A673 (cell line): ENCODE measurements at places on chromosomes 1 and 21. TPM values are rescaled to one million over a fixed set of nuclear protein-coding genes. Genes with fewer than 3 reads are reported as not detected.

RIPK4 gene
- 16.0 and 17.0 TPM in 2 replicates for total RNA-seq

GJA9 gene
- total RNA-seq, result not detected in 2 replicates

PLA2G2F gene
- not detected in 2 replicates for total RNA-seq

LCE1A gene
- total RNA-seq, result not detected in 2 replicates

PER3 gene
- total RNA-seq, result 4.1 and 7.5 TPM in 2 replicates

S100A5 gene
- not detected in 2 replicates for total RNA-seq

- H3K27me3 ChIP-seq, result no peaks in the 10 kb centered on the region
- H3K27ac ChIP-seq, result no peak overlapping the region
- no peaks in the 10 kb centered on the region for H3K4me1 ChIP-seq
- no peak overlapping the region for H3K4me3 ChIP-seq
Measured at GRCh38 chr21:28252928-28253327, 739.7 kb downstream of the LTN1 start.

DNA sequence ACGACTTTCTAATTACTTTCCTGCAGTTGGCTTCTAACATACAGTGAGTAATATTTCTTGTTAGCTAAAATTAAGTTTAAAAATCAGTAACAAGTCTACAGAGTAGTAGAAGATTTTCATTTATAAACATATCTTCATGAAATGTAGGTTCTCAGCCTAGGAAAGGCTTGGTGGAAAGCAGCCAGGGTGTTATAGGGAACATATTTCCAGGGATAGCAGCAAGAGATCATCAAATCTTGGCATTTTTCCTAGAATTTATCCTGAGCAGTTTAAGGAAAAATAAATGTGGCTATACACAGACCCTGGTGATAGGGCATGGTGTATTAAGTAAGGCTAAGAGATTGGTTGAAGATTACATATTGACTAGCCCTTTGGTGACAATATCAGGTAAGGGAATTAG, 203.5 kb upstream of the NEGR1 start:
- no peak overlapping the region for H3K4me3 ChIP-seq
- H3K27me3 ChIP-seq, result no peaks in the 10 kb centered on the region
- no peak for DNase-seq
- H3K36me3 ChIP-seq, result no peaks in the 10 kb centered on the region

DNA sequence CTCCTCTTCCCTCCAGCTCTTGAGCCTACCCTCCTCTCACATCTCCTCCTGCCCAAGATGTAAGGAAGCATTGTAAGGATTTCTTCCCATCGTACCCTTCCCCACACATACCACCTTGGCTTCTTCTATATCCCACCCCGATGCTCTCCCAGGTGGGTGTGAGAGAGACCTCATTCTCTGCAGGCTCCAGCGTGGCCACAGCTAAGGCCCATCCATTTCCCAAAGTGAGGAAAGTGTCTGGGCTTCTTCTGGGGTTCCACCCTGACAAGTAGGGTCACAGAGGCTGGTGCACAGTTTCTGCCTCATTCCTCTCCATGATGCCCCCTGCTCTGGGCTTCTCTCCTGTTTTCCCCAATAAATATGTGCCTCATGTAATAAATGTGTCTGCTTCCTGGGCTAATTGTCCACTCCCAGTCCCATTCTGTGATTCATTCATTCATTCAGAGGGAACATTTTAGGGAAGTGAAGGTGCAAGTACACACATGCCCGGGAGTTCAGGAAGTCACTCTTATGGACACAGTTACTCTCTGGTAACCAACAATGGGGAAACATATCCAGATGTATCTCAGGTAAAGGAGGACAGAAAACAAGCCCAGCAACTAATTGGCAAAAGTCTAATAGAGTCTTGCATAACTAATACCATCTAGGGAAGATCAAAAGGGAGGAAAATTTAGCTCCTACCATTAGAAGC, 1.9 kb downstream of the SPRR4 start:
- H3K27me3 ChIP-seq, result peaks cover 1% of the 10 kb centered on the region
- H3K36me3 ChIP-seq, result no peaks in the 10 kb centered on the region
- no peak overlapping the region for H3K4me3 ChIP-seq
- H3K27ac ChIP-seq, result no peak overlapping the region

GRCh38 chr1:21165076-21165475, 11.6 kb downstream of the EIF4G3 start:
- no peaks in the 10 kb centered on the region for H3K27me3 ChIP-seq
- H3K4me3 ChIP-seq, result no peak overlapping the region
- peaks cover 11% of the 10 kb centered on the region for H3K4me1 ChIP-seq
- no peak overlapping the region for H3K27ac ChIP-seq
- DNase-seq, result no peak
- H3K36me3 ChIP-seq, result peaks cover 26% of the 10 kb centered on the region

GRCh38 chr1:164265232-164265631, 293.8 kb upstream of the PBX1 start:
- H3K27me3 ChIP-seq, result no peaks in the 10 kb centered on the region
- H3K27ac ChIP-seq, result no peak overlapping the region
- no peaks in the 10 kb centered on the region for H3K36me3 ChIP-seq
- no peak overlapping the region for H3K4me3 ChIP-seq

DNA sequence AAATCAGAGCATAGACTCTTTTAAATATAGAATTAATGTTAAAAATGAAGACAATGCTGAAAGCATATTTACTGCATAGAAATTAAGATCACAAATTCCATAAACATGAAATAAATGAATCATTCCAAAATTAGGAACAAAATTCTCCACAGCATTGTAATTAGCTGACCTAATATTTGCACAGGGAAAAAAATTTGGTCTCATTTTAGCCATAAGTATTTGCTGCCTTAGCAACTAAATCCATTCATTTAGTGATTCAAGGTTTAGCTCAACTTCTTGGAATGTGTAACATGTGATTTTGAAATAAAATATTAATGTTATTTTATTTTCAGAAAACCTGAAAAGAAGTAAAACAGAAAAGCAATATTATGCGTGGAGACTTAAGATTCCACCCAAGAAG, 25.5 kb downstream of the ADAMTS5 start:
- H3K4me1 ChIP-seq, result no peaks in the 10 kb centered on the region
- H3K27ac ChIP-seq, result no peak overlapping the region
- no peak for DNase-seq
- H3K27me3 ChIP-seq, result peaks cover 56% of the 10 kb centered on the region
- no peaks in the 10 kb centered on the region for H3K36me3 ChIP-seq

- H3K27me3 ChIP-seq, result no peaks in the 10 kb centered on the region
- H3K4me1 ChIP-seq, result no peaks in the 10 kb centered on the region
- no peak overlapping the region for H3K4me3 ChIP-seq
- no peaks in the 10 kb centered on the region for H3K36me3 ChIP-seq
Measured at GRCh38 chr1:241837901-241838300, 10.1 kb upstream of the EXO1 start.

- H3K4me3 ChIP-seq, result no peak overlapping the region
- no peak for DNase-seq
- no peaks in the 10 kb centered on the region for H3K36me3 ChIP-seq
- peaks cover 17% of the 10 kb centered on the region for H3K4me1 ChIP-seq
- no peaks in the 10 kb centered on the region for H3K27me3 ChIP-seq
Measured at GRCh38 chr21:14245711-14246110, 29.8 kb downstream of the RBM11 start.
